ENCODE measurements at places on chromosomes 6 and 20. TPM values are rescaled to one million over a fixed set of nuclear protein-coding genes. Genes with fewer than 3 reads are reported as not detected.

DNA sequence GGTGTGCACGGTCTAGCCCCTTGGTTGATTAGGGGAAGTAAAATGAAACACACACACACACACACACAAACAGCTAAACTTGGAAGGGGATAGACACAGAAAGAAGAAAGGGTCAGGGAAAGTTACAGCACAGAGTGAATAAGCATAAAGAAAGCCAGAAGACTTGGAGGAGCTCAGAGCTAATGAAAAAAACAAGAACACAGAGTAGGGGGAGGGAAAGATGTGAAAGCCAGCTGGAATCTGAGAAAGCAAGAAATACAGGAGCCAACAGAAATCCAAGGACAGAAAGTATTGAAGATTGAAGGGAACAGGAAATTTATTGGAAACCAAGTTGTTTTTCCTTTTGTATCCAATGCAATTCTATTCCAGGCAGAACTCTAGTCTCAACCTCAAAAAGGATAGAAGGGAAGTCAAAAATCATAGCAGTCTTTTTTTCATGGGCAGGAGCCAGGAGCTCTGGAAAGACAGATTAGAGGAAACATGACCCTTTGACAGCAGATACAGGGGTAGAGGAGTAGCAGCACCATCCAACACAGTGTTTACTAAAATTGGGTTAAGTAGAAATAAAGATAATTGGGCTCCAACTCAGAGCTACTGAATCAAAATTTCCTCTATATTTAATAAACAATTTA, 10.1 kb downstream of the HMGCLL1 start:
- no peak for DNase-seq

- no peak for DNase-seq
Measured at GRCh38 chr6:11094941-11095340, 1.3 kb downstream of the SMIM13 start.

The MCM8 gene
- total RNA-seq: 1.4 TPM

The SASH1 gene
- 14.0 TPM for total RNA-seq

GRCh38 chr20:59003836-59004492, 3.1 kb downstream of the CTSZ start:
- DNase-seq: no peak

Data from left lobe of liver (tissue), 2 donors.